SK-MEL-5 (cell line): ENCODE measurements at places on chromosomes 16 and 17.

- DNase-seq, result no peak
Measured at GRCh38 chr16:72959301-72959996, 88.5 kb downstream of the ZFHX3 start.

DNA sequence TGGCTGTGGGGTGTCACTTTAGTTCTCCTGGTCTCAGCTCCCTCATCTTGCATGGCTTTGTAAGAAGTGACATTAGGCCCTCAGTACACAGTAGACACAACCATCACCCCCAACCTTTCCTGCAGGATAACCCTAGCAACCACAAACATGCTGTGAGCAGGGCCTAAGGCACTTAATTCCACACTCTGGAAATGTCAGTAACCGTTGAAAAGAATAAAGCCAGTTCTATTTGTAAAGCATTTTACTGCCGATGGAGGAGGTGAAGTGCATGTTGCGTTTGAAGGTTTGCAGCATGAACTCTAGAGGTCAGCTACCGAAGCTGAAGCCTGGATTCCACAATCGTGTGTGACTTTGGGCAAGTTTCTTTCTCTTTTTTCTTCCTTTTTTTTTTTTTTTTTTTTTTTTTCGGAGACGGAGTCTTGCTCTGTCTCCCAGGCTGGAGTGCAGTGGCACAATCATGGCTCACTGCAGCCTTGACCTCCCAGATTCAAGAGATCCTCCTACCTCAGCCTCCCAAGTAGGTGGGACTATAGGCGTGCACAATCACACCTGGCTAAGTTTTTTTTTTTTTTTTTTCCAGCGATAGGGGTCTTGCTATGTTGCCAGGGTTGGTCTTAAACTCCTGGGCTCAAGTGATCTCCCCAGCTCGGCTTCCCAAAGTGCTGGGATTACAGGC lies 26.1 kb upstream of the TOB1 start:
- DNase-seq, result peak; percentile 62

DNA sequence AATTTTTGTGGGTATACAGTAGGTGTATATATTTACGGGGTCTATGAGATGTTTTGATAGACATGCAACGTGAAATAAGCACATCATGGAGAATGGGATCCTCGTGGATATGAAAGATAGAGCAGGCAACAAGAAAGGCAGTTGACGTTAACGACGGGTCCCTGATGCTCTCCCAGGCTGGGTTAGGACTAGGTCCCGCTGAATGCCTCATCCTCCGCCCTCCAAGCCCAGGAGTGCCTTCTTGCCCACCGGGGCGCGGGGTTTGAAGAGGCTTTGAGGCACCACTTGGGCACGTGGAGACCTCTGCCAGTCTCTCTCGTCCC lies 9.5 kb upstream of the ZFP90 start:
- no peak for DNase-seq

DNA sequence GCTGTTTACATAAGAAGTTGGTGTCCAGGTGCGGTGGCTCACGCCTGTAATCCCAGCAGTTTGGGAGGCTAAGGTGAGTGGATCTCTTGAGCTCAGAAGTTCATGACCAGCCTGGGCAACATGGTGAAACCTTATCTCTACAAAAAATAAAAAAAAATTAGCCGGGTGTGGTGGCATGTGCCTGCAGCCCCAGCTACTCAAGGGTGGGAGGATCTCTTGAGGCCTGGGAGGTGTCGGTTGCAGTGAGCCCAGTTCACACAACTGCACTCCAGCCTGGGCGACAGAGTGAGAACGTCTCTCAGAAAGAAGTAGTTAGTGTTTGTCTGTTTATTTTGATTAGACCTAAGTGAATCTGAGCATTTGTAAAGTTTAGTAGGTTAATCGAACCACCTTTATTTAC lies 12.8 kb downstream of the DDX19A start:
- DNase-seq, result no peak

DNA sequence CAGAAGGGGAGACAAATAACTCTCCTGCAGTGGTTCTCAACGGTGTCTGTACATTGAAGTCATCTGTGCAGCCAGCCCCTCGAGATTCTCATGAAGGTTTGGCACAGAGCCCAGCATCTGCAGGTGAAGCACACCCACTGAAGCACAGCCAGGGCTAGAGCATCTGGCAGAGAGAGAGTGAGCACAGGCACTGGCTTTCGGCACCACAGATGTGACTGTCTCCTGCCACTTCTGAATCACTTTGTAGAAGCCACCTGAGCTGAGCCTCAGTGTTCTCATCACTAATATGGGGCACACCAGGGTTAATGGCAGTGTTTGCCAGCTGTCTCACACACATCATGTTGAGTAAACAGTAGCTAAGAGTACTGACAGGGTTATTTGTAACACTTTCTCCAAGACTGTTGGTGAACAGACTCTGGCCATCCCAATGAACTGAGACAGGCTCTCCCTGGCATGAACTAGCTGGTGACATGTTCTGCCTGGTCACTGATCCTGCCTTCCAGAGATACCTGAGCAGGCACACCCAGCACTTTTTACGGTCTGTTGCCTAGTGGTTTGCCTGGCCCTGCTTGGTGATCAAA lies 10.9 kb downstream of the HSPB9 start:
- no peak for DNase-seq

DNA sequence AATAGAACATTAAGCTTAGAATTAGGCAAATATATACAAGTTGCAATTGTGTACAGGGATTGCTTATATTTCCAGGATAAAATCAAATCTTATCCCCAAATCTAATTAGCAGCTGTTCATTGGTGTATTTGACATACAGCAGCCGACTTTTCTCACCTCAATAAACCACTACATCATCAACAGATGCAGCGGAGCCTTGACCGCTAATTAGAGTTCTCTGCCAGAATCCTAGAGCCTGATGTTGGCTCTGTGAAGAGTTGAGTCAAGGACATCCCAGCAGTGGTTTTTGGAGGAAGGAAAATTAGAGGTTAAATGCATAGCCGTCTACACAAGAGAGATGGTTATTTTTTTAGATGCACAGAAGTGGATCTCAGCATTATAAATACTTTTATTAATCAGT lies 221.9 kb upstream of the CACNG5 start:
- DNase-seq, result no peak

DNA sequence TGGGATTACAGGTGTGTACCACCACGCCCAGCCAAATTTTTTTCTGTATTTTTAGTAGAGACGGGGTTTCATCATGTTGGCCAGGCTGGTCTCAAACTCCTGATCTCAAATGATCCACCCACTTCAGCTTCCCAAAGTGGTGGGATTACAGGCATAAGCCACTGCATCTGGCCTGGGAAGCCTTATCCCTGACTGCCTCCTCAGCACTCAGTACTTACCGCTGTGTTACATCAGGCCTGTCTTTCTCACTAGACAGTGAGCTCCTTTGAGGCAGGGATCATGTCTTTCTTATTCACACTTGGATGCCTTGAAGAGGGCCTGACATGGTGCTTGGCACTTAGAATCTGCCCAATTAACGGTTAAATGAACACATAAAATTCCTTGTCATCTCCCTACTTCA lies 56.3 kb upstream of the MTMR4 start:
- DNase-seq, result no peak

GRCh38 chr16:66996983-66997358 lies 8.6 kb downstream of the CES4A start:
- no peak for DNase-seq

DNA sequence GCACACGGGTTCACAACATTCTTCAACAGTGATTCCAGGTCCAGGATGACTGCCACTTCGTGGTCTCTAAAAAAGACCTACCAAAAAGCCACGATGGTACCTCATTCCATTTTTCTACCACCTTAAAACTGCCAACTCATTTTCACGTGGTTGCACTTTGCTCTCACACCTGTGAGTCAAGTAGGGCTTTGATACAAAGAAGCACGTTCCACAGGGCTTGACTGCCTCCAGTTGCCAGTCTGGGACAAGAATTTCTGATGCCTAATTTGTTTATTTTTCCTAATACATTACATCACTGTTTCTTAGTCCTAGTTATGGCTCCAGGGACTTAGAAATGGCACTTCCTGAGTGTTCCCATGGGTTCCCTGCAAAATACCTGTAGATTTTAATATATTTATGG lies 911.6 kb upstream of the EEF2KMT start:
- DNase-seq, result no peak

GRCh38 chr16:50718061-50718760 lies 23.7 kb upstream of the CYLD start:
- no peak for DNase-seq

DNA sequence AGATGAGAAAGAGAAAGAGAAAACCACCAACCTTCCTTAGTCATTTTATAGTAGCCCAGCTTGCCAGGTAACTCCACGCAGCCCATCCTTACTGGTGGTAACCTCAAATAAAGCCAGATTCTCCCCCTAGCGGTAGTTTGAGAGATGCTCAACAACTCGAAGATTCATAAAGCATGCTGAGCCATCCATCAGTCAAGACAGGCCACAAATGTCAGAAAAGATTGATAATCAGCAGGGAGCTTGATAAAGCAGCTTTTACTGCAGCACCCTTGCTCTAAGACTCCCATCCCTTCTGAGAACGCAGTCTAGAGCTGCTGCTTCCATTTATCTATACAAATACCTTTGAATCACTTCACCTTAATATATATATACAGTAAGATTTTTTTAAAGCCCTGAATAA lies 451.5 kb upstream of the HSBP1 start:
- peak; percentile 64 for DNase-seq

- DNase-seq, result no peak
Measured at GRCh38 chr17:76930107-76930506, 61.9 kb downstream of the MGAT5B start.

DNA sequence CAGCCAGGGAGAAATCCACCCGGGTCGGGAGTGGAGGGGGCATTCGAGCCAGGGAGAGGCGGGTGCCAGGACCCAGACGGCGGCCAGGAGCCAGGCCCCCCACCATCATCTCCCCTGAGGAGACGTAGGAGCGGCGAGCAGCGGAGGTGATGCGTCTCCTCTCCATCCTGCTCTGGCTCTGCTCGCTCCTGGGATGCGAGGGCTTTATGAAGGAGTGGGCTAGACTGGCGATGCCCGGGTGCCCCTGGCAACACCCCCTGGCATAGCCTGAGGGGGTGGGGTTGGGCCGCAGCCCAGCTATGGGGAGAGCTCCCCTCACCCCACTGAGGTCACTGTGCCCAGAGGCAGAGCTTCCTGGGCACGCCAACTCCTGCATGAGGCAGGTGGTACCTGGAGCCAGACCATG lies at the start of gene GFAP:
TSS of gene GFAP (minus strand) at position 180 of the 406 bp plus-strand sequence. CDS start at position 166, 14 bp downstream.
- DNase-seq, result no peak

GRCh38 chr17:33220036-33220435 lies 73.1 kb downstream of the ASIC2 start:
- no peak for DNase-seq

- no peak for DNase-seq
Measured at GRCh38 chr17:12554251-12554650, 111.4 kb upstream of the MYOCD start.

DNA sequence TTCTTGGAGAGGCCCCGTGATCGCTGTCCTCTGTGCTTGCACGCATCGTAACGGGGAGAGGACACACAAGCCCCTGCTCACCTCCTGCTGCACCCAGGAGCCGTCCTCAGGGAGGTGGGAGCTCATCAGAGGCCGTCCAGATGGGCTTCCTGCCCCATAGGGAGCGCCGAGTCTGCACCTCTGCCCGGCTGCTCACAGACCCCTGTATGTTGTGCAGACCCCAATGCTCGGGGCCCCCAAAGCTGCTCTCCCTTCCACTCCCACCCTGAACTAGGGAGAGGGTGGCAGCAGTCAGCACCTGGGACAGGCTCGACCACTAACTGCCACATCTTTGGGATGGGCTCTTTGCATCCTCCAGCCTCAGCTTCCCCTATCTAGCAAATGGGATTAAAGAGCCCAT lies 4.4 kb upstream of the ZNF469 start:
- DNase-seq, result no peak

GRCh38 chr16:76947749-76948148 lies 243.2 kb upstream of the MON1B start:
- no peak for DNase-seq

DNA sequence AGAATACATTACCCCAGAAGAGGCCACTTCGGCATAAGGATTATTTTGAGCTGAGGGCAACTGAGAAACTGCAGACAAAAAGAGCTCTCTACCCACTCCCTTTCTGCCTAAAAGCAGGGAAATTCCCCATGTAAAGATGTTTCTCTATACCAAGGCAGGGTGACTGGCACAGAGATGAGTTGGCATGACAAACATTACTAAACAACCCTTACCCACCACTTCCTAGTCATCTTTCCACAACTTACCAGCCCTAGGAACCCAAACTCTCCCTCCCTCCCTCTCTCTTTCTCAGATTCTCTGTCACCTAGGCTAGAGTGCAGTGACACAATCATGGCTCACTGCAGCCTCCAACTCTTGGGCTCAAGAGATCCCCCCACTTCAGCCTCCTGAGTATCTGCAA lies 68.6 kb downstream of the EMP2 start:
- no peak for DNase-seq

GRCh38 chr16:68416057-68417046 lies 32.0 kb downstream of the SMPD3 start:
- no peak for DNase-seq

DNA sequence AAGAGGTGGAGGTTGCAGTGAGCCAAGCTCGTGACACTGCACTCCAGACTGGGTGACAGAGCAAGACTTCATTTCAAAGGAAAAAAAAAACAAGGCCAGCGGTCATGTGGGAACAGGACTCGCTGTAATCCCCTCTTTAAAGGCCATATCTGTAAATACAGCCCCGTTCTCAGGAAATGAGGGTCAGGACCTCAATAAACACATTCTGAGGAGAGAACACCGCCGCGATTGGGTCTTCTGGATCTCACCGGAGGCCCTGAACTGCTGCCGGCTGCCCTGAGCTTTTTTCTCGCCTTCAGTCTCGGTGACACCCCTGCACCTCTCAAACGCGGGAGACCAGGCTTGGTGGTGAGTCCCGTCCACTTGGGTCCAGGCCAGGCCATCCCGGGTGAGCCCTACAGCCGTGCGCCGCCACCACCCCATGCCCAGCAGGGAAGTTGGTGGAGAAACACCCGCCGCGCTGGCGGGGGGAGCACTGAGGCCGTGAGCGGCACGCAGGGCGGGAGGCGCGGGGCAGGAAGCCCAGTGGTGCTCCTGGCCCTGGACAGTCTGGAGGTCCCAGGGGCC lies 28.4 kb downstream of the SLC25A10 start:
- DNase-seq, result no peak
